ENCODE measurements at places on chromosomes 1 and 21.

GRCh38 chr21:34733852-34734251 lies 65.1 kb downstream of the CLIC6 start:
- no peak for DNase-seq

DNA sequence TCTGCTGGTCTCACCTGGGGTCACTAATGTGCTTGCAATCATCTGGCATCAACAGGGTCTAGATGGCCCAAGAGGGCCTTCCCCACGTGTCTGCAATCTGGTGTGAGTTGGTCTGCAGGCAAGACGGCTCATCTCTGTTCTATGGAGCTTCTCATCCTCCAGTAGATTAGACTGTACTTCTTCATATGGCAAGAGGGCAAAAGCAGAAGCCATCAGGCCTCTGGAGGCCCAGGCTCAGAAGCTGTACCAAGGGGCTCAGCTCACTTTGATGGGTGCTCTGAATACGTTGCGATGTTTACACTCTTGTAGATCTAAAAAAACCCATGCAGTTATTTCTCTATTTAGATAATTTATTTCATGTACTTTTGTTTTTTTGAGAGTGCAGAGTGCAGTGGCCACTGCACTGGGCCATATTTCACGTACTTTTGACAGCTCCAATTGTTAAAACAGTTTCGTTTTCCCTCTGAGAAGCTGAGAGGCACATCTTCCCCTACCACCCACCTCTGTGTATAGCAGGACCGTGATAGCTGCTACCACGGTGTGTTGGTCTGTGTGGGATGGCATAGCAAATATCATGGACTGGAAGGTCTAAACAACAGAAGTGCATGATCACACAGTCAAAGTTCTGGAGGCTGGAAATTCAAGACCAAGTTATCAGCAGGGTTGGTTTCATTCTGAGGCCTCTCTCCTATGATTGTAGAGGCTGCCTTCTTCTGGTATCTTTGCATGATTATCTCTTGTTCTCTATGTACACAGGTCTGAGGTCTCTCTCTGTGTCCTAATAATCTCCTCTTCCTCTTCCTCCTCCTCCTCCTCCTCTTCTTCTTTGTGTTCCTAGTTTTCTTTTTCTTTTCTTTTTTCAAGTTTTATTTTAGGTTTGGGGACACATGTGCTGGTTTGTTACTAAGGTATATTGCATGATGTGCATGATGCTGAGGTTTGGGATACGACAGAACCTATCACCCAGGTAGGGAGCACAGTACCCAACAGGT lies 17.0 kb downstream of the CITED4 start:
- no peak for DNase-seq

GRCh38 chr1:59195151-59195550 lies 101.7 kb upstream of the FGGY start:
- DNase-seq, result no peak

- no peak for DNase-seq
Observed at GRCh38 chr1:118206966-118207365, 21.9 kb upstream of the SPAG17 start.

- no peak for DNase-seq
Observed at GRCh38 chr1:225626698-225627097, 26.2 kb downstream of the ENAH start.

- no peak for DNase-seq
Observed at GRCh38 chr1:203475012-203475981, at the start of gene PRELP. Gene PRELP (plus strand): TSS chr1:203475806. CDS start chr1:203483185, 7,379 bp downstream.

All from DMS79 treated with DMSO at 0.1 percent for 48 hours (cell line).